A549 (cell line): ENCODE measurements at places on chromosomes 3 and 15.

GRCh38 chr3:130779486-130779885 is 32.9 kb upstream of the PIK3R4 start:
- DNase-seq = no peak

DNA sequence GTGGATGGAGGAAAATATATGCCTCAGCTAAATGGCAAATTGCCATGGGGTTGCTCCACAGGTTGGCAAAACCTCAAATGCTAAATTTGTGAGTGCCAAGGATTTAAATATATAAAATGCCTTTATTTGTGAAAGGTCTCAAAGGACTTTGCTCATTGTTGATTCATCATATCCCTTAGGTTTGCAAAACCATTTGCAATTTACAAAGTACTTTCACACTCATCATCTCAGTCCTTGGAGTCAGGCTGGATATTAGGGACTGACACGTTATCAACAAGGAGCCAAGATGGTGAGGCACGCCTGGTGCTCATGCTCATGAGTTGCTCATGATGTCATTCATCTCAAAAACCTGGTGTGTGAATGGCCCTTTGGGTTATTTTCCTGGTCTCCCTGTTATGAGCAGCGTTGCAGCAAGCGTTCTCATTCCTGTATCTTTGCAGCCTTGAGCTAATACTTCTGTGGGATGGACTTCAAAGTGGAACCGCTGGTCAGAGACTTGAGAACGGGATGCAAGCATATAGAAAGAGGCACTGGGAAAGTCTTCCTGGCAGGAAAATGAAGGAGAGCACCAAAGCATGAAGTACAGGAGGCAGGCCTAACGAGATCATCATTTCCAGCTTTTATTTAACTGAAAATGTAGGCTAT is 66.0 kb downstream of the MYO1E start:
- no peak for DNase-seq

DNA sequence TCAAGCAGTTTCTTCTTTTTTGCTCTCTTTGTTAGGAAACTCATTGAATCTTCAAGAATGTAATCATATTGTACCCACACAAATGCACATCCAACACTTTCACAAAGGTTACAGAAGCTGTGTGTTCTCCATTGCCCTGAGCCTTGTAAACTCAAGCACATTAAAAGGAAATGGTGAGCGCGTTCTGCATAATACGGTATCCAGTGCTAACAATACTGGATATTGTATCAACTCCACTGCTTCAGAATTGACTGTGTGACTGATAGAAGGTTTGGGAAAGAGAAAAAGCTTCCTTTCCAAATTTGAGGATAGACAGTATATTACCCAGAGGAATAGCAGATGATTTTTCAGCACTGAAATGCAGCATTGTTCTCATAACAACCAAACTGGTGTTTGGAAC is 268.9 kb upstream of the RBMS3 start:
- no peak for DNase-seq

GRCh38 chr3:126422121-126422520 is 27.4 kb downstream of the CFAP100 start:
- DNase-seq = no peak

DNA sequence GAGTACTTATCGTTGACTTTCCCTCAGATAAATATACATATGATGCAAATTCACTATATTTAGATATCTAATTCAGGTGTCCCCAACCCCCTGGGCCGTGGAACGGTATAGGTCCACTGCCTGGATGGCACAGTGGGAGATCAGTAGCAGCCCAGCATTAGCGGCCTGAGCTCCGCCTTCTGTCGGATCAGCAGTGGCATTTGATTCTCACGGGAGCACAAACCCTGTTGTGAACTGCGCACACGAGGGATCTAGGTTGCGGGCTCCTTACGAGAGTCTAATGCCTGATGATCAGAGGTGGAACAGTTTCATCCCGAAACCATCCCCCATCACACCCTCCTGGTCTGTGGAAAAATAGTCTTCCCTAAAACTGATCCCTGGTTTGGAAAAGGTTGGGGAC is 6.9 kb downstream of the KNL1 start:
- DNase-seq = no peak
